ENCODE measurements at places on chromosomes 5 and 9.

- no peak for DNase-seq
Observed at GRCh38 chr9:103707181-103707580, 386.9 kb upstream of the SMC2 start.

- no peak for DNase-seq
Observed at GRCh38 chr9:91006046-91006445, 204.4 kb downstream of the SYK start.

DNA sequence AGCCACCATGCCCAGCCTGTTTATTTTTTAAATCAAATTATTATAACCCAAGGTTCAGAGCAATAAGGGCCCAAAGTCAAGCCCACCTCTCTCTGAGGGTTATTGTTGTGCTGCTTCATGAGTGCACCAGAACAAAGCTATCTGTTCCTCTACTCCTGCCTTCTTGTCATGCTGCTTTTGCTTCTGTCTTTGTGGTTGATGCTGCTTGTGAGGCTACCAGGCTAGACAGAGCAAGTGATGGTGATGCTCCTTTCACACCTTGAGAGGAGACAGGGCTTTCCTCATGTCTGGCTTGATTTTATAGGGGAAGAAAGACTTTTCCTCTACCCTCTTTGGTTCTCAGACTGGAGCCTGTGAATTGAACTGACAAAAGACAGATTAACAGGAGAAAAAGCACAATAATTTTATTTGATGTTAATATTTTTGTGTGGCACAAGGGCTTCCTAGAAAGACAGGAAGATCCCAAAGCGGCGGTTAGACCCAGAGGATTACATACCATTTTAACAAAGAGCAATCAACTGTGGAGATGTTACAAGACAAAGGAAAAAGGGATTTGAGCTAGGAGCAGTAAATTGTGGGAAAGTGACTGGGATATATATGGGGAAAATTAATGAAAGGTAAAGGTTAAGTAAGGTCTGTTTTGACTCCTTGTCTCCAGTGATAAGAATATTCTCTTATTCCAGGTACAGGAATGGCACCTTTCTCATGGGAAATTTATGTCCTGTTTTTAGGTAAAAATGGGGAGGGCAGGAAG, 4.4 kb upstream of the CD180 start:
- DNase-seq: no peak

GRCh38 chr9:135884328-135885035, 22.9 kb downstream of the CAMSAP1 start:
- no peak for DNase-seq

- DNase-seq: no peak
Observed at GRCh38 chr9:77585335-77585786, 62.8 kb downstream of the GNA14 start.

DNA sequence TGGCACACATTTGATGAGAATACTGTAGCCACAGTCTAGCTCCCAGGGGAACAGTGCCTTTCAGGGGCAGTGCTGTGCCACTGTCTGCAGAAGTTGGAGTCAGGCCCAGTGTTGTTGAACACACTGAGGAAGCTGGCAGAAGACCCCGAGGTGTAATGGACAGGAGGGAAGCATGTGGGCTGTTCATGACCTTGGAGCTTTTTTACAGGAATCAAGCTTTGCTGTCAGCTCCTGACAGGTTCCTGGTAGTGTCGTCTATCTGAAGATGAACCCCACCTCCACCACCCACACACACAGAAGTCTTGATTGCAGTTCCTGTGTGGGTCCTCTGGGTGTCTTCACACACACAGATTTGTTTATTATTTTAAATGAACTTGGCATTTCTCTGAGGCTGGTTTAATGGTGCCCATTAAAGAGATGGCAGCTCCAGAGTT, 40.3 kb upstream of the TNFAIP8 start:
- peak; percentile 58 for DNase-seq

DNA sequence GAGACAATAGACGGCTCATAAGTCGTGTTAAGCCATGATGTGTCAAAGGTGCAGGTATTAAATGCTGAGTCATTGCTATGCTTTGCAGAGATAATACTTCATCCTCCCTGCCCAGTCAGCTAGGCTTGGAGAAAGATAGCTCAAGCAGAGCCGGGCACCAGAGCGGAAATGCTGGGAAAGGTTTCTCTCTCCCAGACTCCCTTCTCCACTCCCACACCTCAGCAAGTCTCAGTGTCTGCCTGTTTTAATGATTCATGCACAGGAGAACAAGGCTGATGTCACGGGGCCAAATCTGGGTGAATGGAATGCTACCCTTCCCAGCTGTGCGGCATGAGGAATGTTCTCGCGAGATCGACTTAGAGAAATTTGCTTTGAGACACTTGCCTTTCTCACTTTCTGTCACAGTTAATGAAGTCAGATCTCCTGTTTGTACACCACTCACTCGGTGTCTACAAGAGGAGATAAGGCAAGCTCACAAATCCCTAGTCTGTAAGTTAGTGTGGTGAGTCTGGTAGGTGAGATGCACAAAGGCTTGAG, 204.4 kb downstream of the EFNA5 start:
- DNase-seq: no peak

DNA sequence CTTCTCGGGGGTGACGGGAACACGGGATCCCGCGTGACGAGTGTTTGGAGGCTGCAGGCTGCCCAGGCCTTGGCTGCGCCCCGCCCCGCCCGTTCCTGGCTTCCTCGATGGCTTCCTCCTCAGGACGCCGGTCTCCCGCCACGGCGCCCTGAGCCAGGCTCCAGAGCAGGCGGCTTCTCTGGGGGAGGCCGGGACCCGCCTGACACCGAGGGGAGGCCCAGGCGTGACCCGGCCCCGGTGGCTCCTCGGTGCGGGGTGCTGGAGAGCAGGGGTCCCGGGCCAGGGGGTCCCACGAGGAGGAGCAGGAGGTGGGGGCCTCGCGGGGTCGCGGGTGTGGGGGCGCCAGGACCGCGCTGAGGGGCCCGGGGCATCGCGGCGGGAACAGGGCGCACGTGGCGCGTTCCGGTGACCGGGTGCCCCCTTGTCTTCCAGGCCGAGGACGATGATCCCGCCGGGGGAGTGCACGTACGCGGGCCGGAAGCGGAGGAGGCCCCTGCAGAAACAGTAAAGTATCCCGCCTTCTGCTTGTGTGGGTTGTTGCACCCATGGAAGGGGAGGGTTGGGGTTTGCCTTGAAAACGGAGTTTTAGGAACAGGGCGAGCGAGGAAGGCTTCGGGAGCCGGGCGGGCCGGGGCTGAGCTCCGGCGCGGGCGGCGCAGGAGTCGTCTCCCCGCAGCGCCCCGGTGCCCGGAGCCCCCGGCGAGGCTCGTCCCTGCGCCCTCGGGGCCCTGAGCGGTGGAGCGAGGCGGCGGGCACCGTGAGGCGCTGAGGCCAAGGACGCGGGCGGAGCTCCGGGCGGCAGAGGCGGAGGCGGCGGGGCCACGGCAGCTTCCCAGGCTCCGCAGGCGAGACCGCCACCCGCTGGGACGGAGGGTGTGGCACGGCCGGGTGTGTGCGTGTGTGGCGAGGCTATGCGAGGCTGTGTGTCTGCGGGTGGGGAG, 22.2 kb downstream of the AHRR start:
- peak; percentile 77 for DNase-seq

DNA sequence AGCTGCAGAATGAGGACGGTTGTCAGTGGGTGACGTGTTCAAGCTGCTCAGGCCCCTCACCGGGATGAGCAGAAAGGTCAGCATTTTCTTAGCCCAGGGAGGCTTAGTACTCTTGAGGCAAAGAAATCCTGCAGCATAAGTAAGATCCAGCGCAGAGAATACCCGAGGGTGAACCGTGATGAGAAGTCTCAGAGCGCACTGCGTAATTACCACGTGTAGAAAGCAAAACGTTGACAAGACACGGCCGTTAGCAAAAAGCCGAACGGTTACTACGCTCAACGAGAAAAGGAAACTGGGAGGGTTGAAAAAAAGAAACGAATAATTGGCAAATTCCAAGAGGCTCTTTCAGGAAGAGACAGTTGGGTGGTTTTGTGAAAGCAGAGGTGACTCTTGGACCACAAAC, 104.0 kb downstream of the COL23A1 start:
- no peak for DNase-seq

DNA sequence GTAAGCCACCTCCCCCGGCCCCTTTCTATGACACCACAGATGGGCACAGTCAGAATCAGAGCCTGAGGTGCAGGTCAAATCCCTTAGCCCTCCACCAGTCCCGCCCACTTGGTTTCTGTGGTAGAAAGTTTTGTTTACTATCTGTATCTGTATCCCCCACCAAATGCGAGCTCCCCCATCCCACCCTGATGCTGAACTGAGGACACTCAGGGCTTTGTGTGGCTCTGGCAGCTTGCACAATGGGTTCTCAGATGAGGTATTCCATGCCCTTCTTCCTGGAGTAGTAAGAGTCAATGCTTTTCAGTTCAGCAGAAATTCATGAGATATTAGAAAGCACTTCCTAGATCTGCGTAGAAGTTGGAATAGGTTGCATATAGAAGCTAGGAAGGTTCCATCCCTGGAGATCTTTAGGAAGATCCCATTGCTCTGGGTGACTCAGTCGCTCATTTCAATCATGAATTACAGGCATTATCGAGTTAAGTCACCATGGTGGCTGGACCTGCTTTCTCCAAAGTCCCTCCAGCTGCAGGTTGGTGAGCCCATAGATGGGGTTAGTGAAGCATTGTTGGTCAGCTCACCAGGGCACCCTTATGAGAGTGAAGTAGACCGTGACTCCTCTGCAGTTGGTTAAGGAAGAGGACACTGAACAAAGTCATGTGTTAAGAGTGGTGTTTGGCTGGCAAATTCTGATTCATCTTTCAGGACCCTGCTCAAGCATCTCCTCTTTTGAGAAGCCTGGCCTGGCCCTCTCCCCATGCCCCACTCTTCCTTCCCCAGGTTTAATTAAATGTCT, 10.6 kb upstream of the KCNIP1 start:
- no peak for DNase-seq
